ENCODE measurements at places on chromosomes 4 and X. TPM values are rescaled to one million over a fixed set of nuclear protein-coding genes. Genes with fewer than 3 reads are reported as not detected.

- H3K4me1 ChIP-seq = peaks cover 6% of the 10 kb centered on the region
- H3K36me3 ChIP-seq = no peaks in the 10 kb centered on the region
Observed at GRCh38 chr4:87971866-87972265, 3.6 kb upstream of the SPP1 start.

Gene EVC
- total RNA-seq = 1.5 TPM

Gene PF4V1
- total RNA-seq = not detected

DNA sequence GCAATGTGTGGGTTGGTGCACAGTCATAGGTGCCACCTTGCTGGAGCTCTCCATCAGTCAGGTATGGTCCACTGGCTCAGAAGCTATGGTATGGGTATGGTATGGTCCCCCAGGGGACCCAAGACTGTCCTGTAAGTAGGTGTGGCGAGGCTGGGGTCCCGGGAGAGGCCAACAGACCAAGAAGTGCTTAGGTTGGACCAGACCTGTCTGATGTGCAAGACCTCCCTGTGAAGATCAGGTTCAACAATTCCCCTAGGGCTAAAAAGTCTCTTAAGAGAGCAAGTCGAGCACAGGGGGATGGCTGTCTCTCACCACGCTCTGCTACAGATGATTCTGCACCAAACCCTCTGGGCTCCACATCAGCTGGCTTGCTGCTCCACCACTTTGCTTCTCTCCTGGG lies 1145.0 kb downstream of the RPA4 start:
- H3K4me3 ChIP-seq = no peak overlapping the region
- H3K4me1 ChIP-seq = no peaks in the 10 kb centered on the region
- no peaks in the 10 kb centered on the region for H3K27me3 ChIP-seq

Gene CCNB3
- 0.25 TPM for total RNA-seq
